ENCODE measurements at places on chromosomes 5 and 9. TPM values are rescaled to one million over a fixed set of nuclear protein-coding genes. Genes with fewer than 3 reads are reported as not detected.

FRRS1L gene
- total RNA-seq, result 2.5 TPM

GABRG2 gene
- total RNA-seq, result not detected

ADCY2 gene
- total RNA-seq, result under 0.01 TPM

TMC1 gene
- 2.1 TPM for total RNA-seq

OTP gene
- not detected for total RNA-seq

TMEM215 gene
- not detected for total RNA-seq

RNF180 gene
- 3.4 TPM for total RNA-seq

GABRA1 gene
- not detected for total RNA-seq

PCDHA8 gene
- 0.12 TPM for total RNA-seq

SLC6A3 gene
- total RNA-seq, result not detected

SLU7 gene
- 62.1 TPM for total RNA-seq

ZNF484 gene
- 13.7 TPM for total RNA-seq

SARDH gene
- 13.7 TPM for total RNA-seq

MOB3B gene
- 0.12 TPM for total RNA-seq

IFNB1 gene
- total RNA-seq, result not detected

CHMP5 gene
- total RNA-seq, result 130 TPM

ADAMTS16 gene
- total RNA-seq, result 0.77 TPM

MARCOL gene
- not detected for total RNA-seq

NUTM2G gene
- total RNA-seq, result not detected

SLC25A2 gene
- total RNA-seq, result 0.50 TPM

GADD45G gene
- 0.66 TPM for total RNA-seq

GFI1B gene
- total RNA-seq, result not detected

JAKMIP2 gene
- 10.8 TPM for total RNA-seq

HAVCR2 gene
- 0.44 TPM for total RNA-seq

MSMP gene
- total RNA-seq, result not detected

FOXI1 gene
- total RNA-seq, result not detected

FOXE1 gene
- total RNA-seq, result not detected

POLR1E gene
- total RNA-seq, result 55.8 TPM

GABRP gene
- total RNA-seq, result not detected

KLHL3 gene
- total RNA-seq, result 3.4 TPM

SNAPC3 gene
- total RNA-seq, result 53.9 TPM

FAM221B gene
- total RNA-seq, result not detected

OR13C9 gene
- total RNA-seq, result not detected

FCHO2 gene
- total RNA-seq, result 13.9 TPM

LHX3 gene
- total RNA-seq, result not detected

CCNO gene
- 0.22 TPM for total RNA-seq

ARHGEF28 gene
- 49.0 TPM for total RNA-seq

BTNL3 gene
- not detected for total RNA-seq

GPR151 gene
- total RNA-seq, result not detected

ARSI gene
- 18.1 TPM for total RNA-seq

PCDHGA5 gene
- total RNA-seq, result 0.87 TPM

SLC6A7 gene
- not detected for total RNA-seq

ECSCR gene
- 0.55 TPM for total RNA-seq

ACOT12 gene
- 0.37 TPM for total RNA-seq

OR1L6 gene
- total RNA-seq, result not detected

EIF4E1B gene
- not detected for total RNA-seq

ZNF879 gene
- total RNA-seq, result 7.6 TPM

CRB2 gene
- total RNA-seq, result not detected

CCDC187 gene
- under 0.01 TPM for total RNA-seq

UBE2QL1 gene
- total RNA-seq, result 0.11 TPM

Measured in uterine smooth muscle cell (primary cell).